ENCODE measurements at places on chromosomes 3 and 15.
A peak's percentile ranks its signal among the peaks of the same experiment; 100 is the strongest.

DNA sequence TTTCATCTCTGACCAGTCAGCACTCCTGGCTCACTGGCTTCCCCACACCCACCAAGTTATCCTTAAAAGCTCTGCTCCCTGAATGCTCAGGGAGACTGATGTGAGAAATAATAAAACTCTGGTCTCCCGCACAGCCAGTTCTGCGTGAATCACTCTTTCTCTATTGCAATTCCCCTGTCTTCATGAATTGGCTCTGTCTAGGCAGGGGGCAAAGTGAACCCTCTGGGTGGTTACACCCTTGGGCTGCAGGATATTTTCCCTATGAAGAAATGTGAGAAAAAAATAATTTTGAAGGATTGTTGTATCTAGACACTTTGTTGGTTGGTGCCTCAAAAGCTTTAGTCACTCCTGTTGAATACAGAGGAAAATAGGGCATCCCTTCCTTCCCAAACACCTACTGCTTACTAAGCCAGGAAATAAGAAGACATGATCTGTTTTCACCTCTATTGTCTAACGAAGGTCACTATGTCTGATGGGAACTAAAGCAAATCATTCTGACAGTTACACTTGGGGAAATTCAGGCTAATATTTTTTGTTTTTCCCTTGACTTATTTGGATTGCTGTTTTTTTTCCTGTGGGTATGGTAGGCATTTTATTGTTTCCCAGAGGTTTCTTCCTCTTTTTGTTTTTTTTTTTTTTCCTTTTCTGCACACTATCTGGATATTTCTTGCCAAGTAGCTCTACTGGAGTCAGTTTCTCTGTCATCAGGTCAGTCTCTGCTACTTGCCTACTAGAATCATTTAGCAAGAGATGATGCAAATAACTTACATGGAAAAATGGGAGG is 15.3 kb upstream of the TNFSF10 start:
- no peak for DNase-seq
- no peak overlapping the region for H3K4me3 ChIP-seq
- H3K4me1 ChIP-seq = no peaks in the 10 kb centered on the region
- H3K27me3 ChIP-seq = no peaks in the 10 kb centered on the region

- H3K36me3 ChIP-seq = no peaks in the 10 kb centered on the region
- no peaks in the 10 kb centered on the region for H3K27me3 ChIP-seq
- H3K4me3 ChIP-seq = no peak overlapping the region
- H3K27ac ChIP-seq = no peak overlapping the region
- DNase-seq = no peak
- no peaks in the 10 kb centered on the region for H3K4me1 ChIP-seq
Observed at GRCh38 chr3:44265815-44266214, 24.1 kb downstream of the TOPAZ1 start.

GRCh38 chr3:11095932-11096265 is 58.4 kb upstream of the HRH1 start:
- H3K27ac ChIP-seq = peak overlapping the region; percentile 82
- no peaks in the 10 kb centered on the region for H3K36me3 ChIP-seq
- H3K27me3 ChIP-seq = no peaks in the 10 kb centered on the region
- no peak overlapping the region for H3K4me3 ChIP-seq

- H3K4me3 ChIP-seq = no peak overlapping the region
- H3K4me1 ChIP-seq = no peaks in the 10 kb centered on the region
- H3K36me3 ChIP-seq = peaks cover 3% of the 10 kb centered on the region
- H3K27ac ChIP-seq = no peak overlapping the region
- no peaks in the 10 kb centered on the region for H3K27me3 ChIP-seq
Observed at GRCh38 chr3:72961752-72962151, 34.9 kb upstream of the PPP4R2 start.

DNA sequence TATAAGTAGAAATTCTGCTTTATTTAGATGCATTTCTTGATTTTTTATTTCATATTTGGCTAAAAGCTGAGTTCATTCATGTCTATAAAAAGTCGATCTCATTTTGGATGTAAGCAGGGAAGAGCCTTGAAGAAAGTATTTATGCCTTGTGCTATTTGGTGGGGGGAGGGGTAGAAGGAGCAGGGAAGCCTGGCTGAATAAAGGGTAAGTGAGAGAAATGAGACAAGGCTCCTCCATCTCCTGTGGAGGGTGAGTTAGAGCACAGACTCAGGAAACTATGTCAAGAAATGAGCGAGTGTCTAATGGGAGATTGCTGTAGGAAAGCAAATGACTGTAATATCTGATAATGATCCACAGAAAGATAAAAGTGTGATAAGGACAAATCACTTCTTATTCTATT is 121.8 kb upstream of the ATP11B start:
- no peaks in the 10 kb centered on the region for H3K4me1 ChIP-seq
- no peaks in the 10 kb centered on the region for H3K27me3 ChIP-seq
- H3K36me3 ChIP-seq = no peaks in the 10 kb centered on the region
- no peak overlapping the region for H3K4me3 ChIP-seq
- DNase-seq = no peak

- H3K27ac ChIP-seq = no peak overlapping the region
- H3K4me3 ChIP-seq = no peak overlapping the region
- peaks cover 63% of the 10 kb centered on the region for H3K36me3 ChIP-seq
- H3K27me3 ChIP-seq = no peaks in the 10 kb centered on the region
- no peak for DNase-seq
- no peaks in the 10 kb centered on the region for H3K4me1 ChIP-seq
Observed at GRCh38 chr3:172370419-172370818, 77.8 kb downstream of the GHSR start.

DNA sequence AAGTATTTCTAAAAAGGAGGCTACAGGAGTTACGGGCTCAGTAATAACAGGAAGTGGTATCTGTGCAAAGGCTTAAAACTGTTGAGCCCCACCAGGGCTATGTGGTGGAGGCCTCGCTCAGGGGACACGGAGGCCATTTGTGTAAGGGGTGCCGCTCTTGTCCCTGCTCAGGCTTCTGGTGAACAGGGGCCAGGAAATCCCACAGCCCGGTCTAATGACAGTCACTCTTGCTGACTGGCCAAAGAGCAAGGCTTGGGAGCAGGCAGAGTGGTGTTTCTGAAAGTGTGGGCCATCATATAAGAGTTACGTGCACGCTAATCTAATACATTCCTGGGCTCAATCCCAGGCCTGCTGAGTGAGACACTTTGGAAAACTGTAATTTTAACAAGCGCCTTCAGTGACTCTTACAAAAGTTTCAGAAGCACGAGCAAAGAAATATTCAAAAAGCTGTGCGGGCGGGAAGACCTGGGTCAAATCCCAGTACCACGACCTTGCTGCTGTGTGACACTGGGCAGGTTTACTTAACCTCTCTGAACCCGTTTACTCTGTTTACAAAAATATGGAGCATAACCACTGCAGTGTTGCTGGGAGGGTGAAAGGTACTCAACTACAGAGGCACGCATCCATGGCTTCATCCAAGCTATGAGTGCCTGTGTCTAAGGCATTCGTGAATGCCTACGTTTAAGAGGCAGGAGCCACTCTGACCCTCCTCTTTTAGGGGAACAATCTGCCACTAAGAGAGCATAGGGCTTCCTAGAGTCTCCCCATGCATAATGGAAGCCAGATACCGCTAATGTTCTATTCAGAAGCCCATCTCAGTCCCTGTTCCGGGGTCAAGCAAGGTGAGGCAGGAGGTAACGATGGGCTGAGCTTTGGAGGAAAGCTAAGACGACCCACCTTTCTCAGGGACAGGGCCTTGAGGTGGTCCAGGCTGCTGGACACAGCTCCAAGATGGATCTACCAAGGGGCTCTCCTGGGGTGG is 2.0 kb downstream of the ATP10A start:
- peak overlapping the region; percentile 80 for H3K4me3 ChIP-seq
- no peak for DNase-seq
- no peaks in the 10 kb centered on the region for H3K27me3 ChIP-seq
- no peaks in the 10 kb centered on the region for H3K36me3 ChIP-seq
- peaks cover 29% of the 10 kb centered on the region for H3K4me1 ChIP-seq

- H3K27ac ChIP-seq = no peak overlapping the region
- no peak for DNase-seq
- H3K4me3 ChIP-seq = no peak overlapping the region
- H3K36me3 ChIP-seq = no peaks in the 10 kb centered on the region
- no peaks in the 10 kb centered on the region for H3K4me1 ChIP-seq
Observed at GRCh38 chr3:1783995-1784394, 314.7 kb upstream of the CNTN4 start.

GRCh38 chr15:65275728-65276126 is 11.0 kb downstream of the PARP16 start:
- no peaks in the 10 kb centered on the region for H3K4me1 ChIP-seq
- no peak overlapping the region for H3K4me3 ChIP-seq
- H3K27ac ChIP-seq = no peak overlapping the region
- no peaks in the 10 kb centered on the region for H3K27me3 ChIP-seq
- DNase-seq = no peak

GRCh38 chr15:51781506-51781905 is 30.1 kb downstream of the TMOD2 start:
- no peaks in the 10 kb centered on the region for H3K4me1 ChIP-seq
- no peak overlapping the region for H3K4me3 ChIP-seq
- peaks cover 39% of the 10 kb centered on the region for H3K36me3 ChIP-seq

- no peak overlapping the region for H3K27ac ChIP-seq
- no peaks in the 10 kb centered on the region for H3K4me1 ChIP-seq
- H3K36me3 ChIP-seq = no peaks in the 10 kb centered on the region
- no peak overlapping the region for H3K4me3 ChIP-seq
- no peak for DNase-seq
Observed at GRCh38 chr3:177528306-177529070, 331.2 kb upstream of the TBL1XR1 start.

DNA sequence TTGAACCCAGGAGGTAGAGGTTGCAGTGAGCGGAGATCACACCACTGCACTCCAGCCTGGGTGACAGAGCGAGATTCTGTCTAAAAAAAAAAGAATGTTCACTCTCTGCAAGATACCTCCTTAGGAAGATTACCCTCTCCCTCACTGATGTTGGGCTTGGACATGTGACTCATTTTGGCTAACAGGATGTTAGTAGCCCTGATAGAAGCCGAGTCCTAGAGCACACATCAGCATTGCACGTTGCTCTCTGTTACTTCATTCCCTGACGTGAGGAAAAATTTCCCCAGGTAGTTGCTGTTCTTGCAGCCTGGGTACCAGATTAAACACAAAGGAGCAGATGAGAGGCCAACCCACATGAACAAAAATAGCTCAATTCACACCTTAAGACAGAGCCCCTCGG is 78.1 kb upstream of the PRICKLE2 start:
- no peak overlapping the region for H3K4me3 ChIP-seq
- no peak for DNase-seq
- no peak overlapping the region for H3K27ac ChIP-seq
- H3K27me3 ChIP-seq = no peaks in the 10 kb centered on the region

GRCh38 chr3:107837895-107838612 is 252.8 kb downstream of the CD47 start:
- H3K27me3 ChIP-seq = no peaks in the 10 kb centered on the region
- H3K4me3 ChIP-seq = no peak overlapping the region

GRCh38 chr3:24741506-24741905 is 246.9 kb upstream of the THRB start:
- no peaks in the 10 kb centered on the region for H3K36me3 ChIP-seq
- DNase-seq = no peak
- no peak overlapping the region for H3K27ac ChIP-seq

DNA sequence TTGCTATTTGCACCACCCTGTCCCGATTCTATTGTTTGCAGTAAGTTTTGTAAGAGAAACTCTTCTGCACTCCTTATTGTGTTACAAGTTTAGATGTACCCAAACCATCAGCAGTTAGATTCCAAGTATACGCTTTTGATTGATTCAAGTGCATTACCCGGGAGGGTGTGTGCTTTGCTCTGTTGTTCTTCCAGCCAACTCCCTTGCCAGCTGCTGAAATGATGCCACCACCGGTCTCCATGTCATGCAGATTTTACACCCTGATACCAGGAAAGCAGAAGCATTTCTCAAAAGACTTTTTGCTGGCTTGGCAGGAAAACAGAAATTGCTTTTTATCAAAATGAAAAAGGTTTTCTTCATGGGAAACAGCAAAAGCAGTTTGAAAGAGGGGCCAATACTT is 1006.6 kb upstream of the CFAP20DC start:
- H3K36me3 ChIP-seq = no peaks in the 10 kb centered on the region
- no peak overlapping the region for H3K27ac ChIP-seq
- H3K4me3 ChIP-seq = no peak overlapping the region
- no peaks in the 10 kb centered on the region for H3K4me1 ChIP-seq
- no peaks in the 10 kb centered on the region for H3K27me3 ChIP-seq

- no peaks in the 10 kb centered on the region for H3K27me3 ChIP-seq
- DNase-seq = no peak
- H3K4me1 ChIP-seq = peaks cover 13% of the 10 kb centered on the region
- H3K4me3 ChIP-seq = no peak overlapping the region
Observed at GRCh38 chr15:75107516-75107907, 84.1 kb downstream of the PPCDC start.

GRCh38 chr15:80662129-80662528 is 33.0 kb upstream of the ABHD17C start:
- no peak overlapping the region for H3K27ac ChIP-seq
- H3K4me3 ChIP-seq = no peak overlapping the region
- H3K4me1 ChIP-seq = no peaks in the 10 kb centered on the region
- DNase-seq = no peak
- no peaks in the 10 kb centered on the region for H3K36me3 ChIP-seq
